ENCODE measurements at places on chromosomes 7 and 10.

GRCh38 chr10:132708936-132709335 is 77.0 kb downstream of the NKX6-2 start:
- no peak for DNase-seq

DNA sequence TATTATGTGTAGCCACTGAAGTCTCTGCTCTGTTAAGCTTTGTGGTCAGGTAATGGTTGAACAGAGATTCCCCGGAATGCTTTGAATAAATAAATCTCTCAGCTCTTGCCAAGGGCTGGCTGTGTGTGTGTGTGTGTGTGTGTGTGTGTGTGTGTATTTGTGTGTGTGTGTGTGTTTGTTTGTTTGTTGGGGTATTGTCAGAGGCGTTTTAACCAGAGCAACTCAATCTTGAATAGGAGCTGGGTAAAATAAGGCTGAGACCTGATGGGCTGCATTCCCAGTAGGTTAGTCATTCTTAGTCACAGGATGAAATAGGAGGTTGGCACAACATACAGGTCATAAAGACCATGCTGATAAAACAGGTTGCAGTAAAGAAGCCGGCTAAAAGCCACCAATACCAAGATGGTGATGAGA is 256.2 kb upstream of the CACNA2D1 start:
- no peak for DNase-seq

GRCh38 chr10:77001206-77001605 is 636.4 kb downstream of the KCNMA1 start:
- no peak for DNase-seq

GRCh38 chr7:122310119-122311021 is 5.8 kb upstream of the FEZF1 start:
- DNase-seq, result no peak

DNA sequence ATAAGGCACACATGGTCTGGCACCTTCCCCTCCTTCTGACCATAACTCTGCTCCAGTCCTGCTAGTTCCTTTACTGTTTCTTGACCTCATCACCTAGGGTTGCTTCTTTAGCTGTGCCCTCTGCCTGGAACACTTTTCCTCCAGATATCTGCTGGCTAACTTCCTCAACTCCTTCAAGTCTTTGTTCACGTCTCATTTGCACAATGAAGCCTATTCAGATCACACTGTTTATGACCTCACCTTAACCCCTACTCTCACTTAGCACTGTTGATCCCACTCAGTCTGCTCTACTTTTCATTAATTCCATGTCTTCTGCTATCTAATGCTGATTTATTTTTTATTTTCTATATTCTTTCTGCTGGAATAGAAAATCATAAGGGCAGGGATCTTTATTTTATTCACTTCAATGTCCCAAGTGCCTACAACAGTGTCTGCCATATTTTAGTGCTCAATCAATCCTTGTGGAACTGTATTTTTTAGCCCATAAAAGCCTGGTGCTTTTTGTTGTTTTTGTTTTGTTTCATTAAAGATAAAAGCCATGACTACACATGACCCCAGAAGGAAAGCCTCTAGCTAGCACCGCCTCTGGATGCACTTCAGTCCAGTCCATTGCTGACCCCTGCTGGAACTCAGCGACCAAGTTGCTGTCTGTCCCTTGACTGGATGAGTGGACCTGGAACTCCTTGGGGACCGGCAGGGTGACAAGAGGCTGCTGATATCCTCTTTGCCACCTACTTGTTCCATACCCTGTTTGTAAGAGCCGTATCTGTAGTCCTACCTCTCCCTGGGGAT is 12.3 kb downstream of the KLF14 start:
- DNase-seq, result no peak

- no peak for DNase-seq
Measured at GRCh38 chr7:47670729-47671128, 88.8 kb upstream of the TNS3 start.

- DNase-seq, result no peak
Measured at GRCh38 chr7:151244841-151245346, 3.6 kb downstream of the SMARCD3 start.

Data from brain pericyte (primary cell).